ENCODE measurements at places on chromosomes 4 and X.

GRCh38 chr4:68175562-68176155 lies 46.0 kb upstream of the TMPRSS11F start:
- H3K27me3 ChIP-seq: no peaks in the 10 kb centered on the region
- H3K4me1 ChIP-seq: no peaks in the 10 kb centered on the region

DNA sequence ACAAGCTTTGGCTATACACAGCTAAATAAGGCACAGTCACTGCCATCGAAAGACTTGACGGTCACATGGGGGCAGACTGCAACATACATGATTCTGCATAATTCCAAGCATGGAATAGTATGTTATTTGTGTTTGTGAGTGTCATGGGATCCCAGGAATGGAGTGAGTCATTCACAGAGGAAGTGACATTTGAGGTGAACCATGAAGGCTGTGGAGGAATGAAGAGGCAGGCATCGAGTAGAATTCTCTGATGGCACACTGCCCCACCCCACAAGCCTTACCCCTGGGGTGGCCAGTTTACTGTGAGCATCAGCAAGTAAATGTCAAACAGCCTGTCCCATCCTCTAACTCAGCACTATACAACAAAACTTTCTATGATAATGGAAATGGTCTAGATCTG lies 619.7 kb downstream of the MID1IP1 start:
- DNase-seq: no peak
- no peaks in the 10 kb centered on the region for H3K36me3 ChIP-seq
- no peaks in the 10 kb centered on the region for H3K27me3 ChIP-seq
- H3K4me1 ChIP-seq: no peaks in the 10 kb centered on the region
- H3K4me3 ChIP-seq: no peak overlapping the region
- no peak overlapping the region for H3K27ac ChIP-seq

DNA sequence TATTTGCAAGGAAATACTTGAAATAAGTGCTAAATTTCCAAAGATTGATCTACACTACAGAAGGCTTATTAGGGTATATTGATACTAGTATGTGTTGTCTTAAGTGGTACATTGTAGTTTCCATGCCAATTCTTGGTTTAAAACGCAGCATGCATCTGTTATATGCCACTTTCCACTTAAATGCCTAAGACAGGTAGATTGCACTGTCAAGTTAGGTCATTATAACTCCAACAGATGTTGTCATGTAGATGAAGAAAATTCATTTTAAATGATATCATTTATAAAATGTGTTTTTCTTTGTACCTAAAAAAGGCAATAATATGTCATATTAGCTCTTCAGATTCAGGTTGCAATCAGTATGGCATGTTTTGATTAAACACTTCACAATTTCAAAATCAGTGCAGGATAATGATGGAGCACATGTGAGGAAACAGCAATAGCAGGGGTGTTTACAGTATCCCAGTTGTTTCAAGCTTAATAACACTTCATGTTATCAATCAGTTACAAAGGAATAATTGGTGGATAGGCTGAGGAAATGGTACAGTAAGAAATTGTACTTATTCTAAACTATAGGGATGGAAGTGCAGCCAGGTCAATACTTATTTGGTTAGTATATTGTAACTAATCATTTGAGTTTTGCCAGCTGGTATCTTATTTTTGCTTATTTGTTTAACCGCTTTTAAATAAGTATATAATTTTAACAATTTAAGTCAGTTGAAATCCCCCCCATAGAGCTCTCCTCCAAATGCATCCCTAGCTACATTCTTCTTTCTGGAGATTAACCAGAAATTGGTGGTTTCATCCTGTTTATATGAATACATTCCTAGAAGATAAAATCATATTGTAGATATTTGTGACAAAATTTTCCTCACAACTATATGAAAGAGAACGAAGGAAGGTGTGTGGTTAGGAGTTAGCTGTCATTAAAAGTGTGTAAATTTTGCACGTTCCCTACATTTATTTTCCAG lies 454.4 kb upstream of the ATOH1 start:
- H3K27me3 ChIP-seq: no peaks in the 10 kb centered on the region
- no peaks in the 10 kb centered on the region for H3K36me3 ChIP-seq
- no peak for DNase-seq
- H3K27ac ChIP-seq: no peak overlapping the region

GRCh38 chr4:134773497-134774000 lies 572.0 kb upstream of the PABPC4L start:
- no peaks in the 10 kb centered on the region for H3K36me3 ChIP-seq
- no peak for DNase-seq
- no peak overlapping the region for H3K4me3 ChIP-seq
- H3K27me3 ChIP-seq: no peaks in the 10 kb centered on the region
- H3K4me1 ChIP-seq: no peaks in the 10 kb centered on the region

DNA sequence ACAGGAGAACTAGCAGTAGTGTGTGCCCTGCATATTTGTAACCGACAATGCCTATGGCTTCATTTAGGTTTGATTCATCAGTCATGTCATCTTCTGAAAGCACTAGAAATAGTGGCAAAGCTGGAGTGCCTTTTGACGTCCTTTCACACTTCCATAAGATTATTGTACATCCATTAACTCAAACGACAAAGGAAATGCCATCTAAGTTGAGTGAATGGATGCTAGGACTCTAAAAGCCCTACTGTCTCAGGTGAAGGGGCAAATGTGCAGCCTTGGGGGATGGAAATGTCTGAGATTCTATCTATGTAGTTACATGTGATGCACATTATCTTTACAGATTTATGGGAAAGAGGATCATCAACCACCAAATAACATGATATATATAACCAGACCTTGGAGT lies 1473.6 kb downstream of the STIM2 start:
- H3K27ac ChIP-seq: no peak overlapping the region
- DNase-seq: no peak
- no peaks in the 10 kb centered on the region for H3K36me3 ChIP-seq
- no peaks in the 10 kb centered on the region for H3K4me1 ChIP-seq
- H3K4me3 ChIP-seq: no peak overlapping the region
- no peaks in the 10 kb centered on the region for H3K27me3 ChIP-seq

DNA sequence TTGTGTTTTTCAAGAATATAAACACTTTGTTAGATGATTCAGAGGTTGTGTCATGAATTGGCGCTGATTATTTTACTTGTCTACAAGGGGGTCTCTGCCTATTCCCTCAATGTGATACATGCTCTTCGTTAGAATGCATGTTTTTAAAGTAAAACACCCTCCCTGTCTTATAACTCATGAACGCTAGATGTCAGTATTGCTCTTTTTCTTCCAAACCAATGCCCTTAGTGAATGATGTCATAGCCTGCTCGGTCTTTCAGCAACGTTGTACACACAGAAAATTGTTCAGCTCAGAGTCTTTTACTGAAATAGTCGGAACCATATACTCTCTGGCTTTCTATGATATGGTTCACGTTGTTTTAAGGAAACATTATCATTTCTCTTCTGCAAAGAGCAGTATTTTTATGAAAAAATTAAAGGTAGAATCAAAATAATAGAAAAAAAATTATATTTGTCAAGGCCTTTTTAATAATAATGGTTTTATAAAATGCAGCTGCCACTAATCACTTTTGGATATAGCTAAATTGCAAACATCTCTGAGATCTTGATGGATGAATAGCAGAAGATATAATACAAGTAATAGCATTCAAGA lies 292.9 kb downstream of the TLL1 start:
- H3K27me3 ChIP-seq: no peaks in the 10 kb centered on the region
- no peak overlapping the region for H3K4me3 ChIP-seq
- no peak overlapping the region for H3K27ac ChIP-seq
- no peak for DNase-seq
- H3K36me3 ChIP-seq: no peaks in the 10 kb centered on the region
- H3K4me1 ChIP-seq: no peaks in the 10 kb centered on the region

Measured in vagina (tissue), 2 donors.